Activated gamma-delta T cell (primary cell): ENCODE measurements at places on chromosomes 5 and 9.

DNA sequence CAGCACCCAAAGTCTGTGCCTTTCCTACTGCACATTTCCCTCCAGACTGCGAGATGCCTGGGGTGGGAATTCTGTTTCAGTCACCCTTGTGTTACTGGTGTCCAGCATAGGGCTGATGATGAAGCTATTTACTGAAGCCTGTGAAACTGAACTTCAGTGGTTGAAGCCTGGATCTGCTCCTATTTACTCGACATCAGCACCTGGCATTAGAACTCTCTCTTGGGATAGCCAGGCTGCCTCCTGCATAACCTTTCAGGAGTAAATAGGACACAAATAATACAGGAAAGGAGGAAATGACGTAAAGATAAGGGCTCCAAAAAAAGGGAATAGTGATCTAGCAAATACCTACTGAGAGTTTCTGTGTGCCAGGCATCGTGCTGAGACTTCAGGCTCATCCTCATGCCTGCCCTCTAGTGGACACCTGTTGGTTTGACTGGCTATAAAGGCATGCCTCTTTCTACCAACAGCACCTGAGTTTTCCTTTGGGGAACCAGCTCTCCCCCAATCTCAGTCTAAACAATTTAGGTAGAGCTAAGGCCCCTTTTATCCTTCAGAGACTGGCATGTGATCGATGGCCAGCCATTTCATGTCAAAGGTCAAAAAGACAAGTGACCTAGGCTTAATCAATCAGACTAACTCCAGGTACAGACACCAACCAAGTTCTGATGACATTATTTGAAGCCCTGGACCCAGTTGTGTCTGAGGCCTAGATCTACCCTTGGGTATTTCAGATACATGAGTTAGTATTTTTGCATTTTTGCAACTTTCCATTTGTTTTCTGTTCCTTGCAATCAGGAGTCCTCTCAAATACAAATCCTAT, 192.1 kb upstream of the TRIM32 start:
- DNase-seq = no peak

GRCh38 chr5:14873093-14873492, 1.5 kb upstream of the ANKH start:
- no peak for DNase-seq

DNA sequence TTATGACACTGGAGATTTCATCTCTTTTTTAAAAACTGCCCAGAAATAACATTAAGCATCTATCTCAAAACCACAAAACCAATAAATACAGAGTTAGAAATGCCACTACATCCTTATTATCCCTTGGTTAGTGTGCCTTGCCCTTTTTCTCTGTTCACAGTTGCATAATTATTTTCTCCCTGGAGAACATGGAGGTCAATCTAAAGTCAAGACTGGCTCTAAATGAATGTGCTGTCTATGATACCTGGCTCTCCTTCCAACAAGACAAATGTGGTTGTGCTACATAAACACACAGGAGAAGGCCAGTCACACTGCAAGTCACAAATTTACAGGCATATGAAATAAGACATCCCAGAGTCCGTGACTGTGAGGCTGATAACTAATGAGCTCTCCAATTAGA, 2.8 kb downstream of the FBN2 start:
- DNase-seq = no peak

GRCh38 chr5:178590924-178591423, 781 bp upstream of the COL23A1 start:
- DNase-seq = no peak

DNA sequence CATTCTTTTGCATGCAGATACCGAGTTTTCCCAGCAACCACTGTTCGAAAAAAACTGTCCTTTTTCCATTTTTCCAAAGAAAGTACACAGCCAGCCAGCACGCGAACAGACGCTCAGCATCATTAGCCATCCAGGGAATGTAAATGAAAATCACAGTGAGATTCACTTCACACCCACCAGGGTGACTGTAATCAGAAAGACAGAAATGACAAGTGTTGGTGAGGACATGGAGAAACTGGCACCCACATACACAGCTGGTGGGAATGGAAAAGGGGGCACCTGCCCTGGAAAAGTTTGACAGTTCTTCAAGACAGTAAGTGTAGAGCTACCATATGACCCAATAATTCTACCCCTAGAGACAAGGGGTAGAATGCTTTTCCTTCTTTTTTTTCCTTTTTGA, 25.0 kb upstream of the NCS1 start:
- DNase-seq = no peak

DNA sequence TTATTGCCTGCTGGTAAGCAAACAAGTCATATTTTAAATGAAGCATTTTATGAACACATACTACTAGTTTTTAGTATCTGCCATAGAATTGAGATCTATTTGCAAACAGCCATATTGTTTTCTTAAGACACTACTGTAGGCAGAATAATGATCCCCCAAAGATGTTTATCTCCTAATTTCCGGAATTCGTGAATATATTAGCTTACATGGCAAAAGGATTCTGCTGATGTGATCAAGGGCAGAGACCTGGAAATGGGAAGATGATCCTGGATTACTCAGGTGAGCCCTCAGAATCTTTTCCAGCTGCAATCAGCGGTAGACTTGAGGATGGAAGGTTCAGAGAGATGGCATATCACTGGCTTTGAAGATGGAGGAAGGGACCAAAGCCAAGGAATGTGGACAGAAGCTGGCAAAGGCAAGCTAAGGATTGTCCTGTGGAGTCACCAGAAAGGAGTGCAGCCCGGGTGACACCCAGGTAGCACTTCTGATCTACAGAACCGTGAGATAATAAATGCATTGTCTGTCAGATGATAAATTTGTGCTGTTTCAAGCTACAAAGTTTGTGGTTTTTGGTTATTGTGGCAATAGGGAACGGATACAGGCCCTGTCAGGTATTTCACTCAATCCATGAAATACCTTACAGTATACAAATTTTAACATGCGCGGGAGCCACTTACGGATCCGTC, 1.0 kb upstream of the ERCC6L2 start:
- DNase-seq = no peak

GRCh38 chr5:56450766-56451165, 217.6 kb upstream of the ANKRD55 start:
- no peak for DNase-seq

GRCh38 chr5:16455668-16456067, 9.9 kb downstream of the ZNF622 start:
- DNase-seq = no peak

DNA sequence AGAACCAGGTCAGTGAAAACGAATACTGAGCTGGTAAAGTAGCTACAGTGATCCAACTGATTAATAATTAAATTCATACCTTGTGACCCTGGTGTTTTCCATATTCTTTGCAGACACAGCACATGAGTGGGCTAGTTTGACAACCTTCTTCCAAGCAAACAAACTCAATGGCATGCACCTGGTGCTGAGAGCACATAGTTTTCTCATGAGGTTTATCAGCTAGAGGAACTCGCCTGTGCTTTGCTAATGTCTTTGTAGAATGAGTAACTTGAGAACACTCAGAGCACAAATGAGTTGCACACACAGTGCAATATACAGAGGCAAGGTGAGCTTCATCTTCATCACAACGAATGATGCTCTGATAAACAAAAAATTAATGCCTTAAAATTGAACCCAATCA, 12.6 kb downstream of the TRIM23 start:
- DNase-seq = no peak

- no peak for DNase-seq
These were observed 183.4 kb downstream of the TMC1 start for GRCh38 chr9:72704688-72705375.

DNA sequence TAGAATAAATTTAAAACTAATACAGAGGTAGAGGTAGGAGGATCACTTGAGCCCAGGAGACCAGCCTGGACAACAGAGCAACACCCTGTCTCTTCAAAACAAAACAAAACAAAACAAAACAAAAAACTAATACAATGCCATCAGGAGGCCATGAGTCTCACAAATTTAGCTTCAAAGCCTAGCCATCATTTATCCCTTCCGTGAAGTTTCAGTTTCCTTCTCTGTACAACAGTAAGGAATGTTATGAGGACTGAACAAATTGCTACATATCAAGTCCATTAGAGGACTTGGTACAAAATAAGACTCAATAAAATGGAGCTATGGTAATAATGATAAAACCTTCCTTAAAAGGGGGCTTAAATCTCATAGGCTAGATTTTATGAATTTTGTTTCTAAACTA, 60.8 kb downstream of the MAPKAP1 start:
- no peak for DNase-seq

DNA sequence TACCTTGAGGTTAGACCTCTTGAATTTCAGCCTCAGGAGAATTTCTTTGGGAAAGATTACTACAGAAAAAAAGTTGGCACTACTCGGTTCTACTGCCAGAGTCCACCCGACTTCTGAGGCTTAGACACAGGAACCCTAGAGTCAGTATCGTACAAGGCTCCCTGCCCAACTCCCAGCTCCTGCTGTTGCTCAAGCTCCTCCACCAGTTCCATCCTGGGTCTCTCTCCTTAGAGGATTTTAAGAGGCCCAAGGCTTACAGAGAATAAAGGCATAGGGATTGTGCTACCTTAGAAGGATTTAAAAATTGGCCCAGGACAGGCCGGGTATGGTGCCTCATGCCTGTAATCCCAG, 29.0 kb upstream of the SSBP2 start:
- no peak for DNase-seq

- no peak for DNase-seq
These were observed 215.5 kb upstream of the RGMB start for GRCh38 chr5:98557916-98558315.

DNA sequence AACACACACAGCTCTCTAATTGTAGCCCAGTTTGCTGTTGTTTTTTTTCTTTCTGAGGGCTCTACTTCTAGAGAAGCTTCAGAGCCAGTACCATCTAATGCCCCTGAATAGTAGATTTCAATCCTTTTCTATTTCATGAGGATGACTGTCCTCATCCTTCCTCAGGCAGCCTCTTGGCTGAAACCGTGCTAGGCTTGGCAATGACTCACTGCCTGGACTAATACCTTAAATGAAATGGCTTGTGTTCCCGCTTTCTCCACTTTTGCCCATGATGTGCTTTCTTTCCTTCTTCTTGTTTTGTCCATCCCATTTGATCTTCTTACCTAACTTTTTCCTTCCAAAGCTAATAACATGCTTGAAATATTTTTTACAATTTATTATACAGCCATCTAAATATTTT, 80.1 kb downstream of the ITGA1 start:
- no peak for DNase-seq

GRCh38 chr9:84940294-84940693, 270.8 kb downstream of the NTRK2 start:
- DNase-seq = no peak

- no peak for DNase-seq
These were observed 36.2 kb downstream of the PTCD2 start for GRCh38 chr5:72356361-72356760.

GRCh38 chr9:107653263-107653821, 163.8 kb upstream of the KLF4 start:
- DNase-seq = no peak

- DNase-seq = no peak
These were observed 91.7 kb downstream of the MACROH2A1 start for GRCh38 chr5:135307143-135307903.

DNA sequence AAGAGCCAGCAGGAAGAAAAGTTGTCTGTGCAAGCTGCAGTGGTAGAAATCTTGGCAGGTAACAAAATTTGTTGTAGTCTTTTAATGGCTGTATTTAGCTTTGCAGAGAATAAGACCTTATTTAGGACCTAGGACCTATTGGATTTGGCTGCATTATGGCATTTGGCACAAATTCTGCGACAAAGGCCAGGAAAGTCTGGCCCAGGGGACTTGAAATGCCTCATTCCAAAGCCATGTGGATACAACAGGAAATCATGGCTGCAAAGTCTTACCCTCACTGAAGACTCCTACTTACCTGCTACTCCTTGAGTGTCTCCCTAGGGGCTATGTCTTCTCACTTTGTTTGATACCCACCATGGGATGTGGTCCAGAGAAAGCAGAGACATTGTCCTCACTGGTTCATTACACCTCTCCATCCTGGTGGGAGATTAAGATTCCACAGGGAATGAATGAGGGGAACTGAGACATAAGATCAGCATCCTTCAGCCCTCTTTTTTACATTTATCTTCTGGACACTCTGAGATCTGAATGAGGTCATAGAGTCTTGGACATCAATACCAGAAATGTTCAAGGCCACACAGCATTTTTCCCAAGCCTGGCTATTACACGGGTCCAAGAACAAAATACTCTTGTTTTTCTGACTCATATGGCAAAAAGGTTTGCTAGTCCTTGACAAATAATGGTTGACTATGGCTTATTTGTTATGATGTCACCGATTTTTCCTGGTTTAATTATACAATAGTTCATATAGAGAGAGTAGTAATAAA, 119.4 kb downstream of the PDE8B start:
- DNase-seq = no peak

GRCh38 chr5:88489364-88489763, 220.7 kb upstream of the TMEM161B start:
- no peak for DNase-seq

DNA sequence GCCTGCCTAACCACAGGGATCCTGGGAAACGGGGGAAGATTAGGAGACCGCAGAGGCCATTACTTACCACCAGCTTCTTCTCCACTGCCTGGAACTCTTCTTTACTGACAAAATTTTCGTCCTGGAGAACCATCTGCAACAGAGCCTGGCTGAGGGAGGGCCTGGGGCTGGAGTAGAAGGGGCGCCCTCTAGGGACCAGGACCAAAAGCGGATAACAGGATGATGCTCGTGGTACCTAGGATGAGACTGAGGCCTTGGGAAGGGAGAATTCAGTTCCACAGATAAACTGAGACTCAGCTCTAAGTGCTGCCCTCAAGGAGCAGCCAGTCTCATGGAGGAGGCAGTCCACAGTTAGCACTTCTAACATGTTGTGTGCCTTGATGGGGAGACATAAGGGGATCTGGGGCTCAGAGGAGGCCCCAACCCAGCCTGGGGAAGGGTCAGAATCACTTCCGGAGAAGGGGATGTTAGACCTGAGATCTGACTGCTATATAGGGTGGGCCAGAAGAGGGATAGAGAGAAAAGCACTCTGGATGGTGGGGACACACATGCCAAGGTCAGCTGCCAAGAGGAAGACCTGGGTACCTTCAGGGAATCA, 1.2 kb downstream of the SPATA24 start:
- no peak for DNase-seq

DNA sequence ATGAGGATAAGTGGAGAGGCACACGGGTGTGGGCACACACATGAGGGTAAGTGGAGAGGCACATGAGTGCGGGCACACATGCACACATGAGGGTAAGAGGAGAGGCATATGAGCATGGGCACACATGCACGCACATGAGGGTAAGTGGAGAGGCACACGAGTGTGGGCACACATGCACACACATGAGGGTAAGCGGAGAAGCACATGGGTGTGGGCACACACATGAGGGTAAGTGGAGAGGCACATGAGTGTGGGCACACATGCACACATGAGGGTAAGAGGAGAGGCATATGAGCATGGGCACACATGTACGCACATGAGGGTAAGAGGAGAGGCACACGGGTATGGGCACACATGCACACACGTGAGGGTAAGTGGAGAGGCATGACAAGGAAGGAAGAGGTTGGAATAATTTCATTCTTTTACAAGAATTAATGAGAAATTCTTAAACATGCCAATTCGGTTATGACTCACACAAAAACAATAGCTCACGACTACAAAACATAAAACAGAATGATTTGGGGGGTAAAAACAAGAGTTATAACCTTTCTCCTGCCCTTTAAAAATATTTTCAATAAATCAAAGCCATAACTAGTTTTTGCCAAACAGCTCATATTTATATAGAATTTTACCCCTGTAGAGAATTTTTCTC, 67.5 kb downstream of the APBA1 start:
- DNase-seq = no peak
